ENCODE measurements at places on chromosomes 6 and 20.
A peak's percentile ranks its signal among the peaks of the same experiment; 100 is the strongest.

- DNase-seq: no peak
Measured at GRCh38 chr20:55159230-55159629, 683.8 kb downstream of the DOK5 start.

DNA sequence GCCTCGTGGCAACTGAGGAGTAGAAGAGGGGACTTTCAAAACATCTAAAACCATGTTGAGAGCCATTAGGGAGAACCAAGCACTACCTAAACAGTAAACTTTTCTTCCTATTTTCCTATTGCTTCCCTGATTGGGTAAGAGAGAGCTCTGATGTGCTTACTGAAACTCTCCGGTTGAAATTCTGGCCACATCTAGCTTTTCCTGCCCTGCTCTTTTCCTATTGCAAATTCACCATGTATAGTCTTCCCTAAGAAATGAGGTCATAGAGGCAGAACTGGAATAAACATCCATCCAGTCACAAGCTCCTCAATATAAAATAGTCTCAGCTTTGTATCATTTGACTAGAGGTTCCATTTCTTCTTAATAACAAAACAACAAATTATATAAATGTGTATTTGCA, 199.5 kb upstream of the CNR1 start:
- DNase-seq: no peak

DNA sequence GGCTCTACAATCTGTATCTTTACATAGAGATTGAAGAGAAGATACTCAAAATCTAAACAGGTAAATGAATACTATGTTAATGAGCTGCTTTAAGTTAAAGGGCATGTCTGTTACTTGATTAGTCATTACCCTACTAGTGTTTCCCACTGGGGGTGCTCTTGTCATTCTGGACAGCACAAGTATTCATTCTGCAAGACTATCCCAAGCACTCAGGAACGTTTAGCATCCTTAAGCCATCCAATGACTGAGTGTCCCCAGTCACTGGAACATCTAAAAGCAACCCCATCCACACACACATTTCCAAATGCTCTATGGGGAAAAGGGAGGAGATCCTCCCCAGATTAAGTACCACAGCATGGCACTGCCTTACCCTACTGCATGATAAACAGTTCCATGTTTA, 25.7 kb downstream of the EZR start:
- no peak for DNase-seq

- no peak for DNase-seq
Measured at GRCh38 chr6:67736161-67736560, 898.9 kb upstream of the ADGRB3 start.

DNA sequence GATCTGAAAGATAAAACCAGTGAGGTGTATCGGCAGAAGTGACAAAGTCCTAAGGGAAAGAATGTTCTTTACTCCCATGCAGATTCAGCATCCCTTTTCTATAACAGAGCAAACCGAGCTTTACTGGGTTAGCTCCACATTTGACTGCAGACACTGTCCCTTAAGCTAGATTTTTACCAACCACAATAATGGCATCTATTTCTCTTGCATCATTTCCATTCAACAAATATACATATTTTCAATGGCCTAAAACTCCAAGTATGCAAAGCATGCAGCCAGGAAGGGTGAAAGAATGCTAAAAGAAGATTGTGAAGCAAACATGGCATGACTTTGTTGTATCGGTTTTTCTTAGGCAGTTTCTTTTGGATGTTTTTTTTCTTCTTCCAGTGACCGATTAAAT, 255.4 kb downstream of the OGFRL1 start:
- DNase-seq: no peak

- no peak for DNase-seq
Measured at GRCh38 chr6:64217721-64218620, 582.4 kb downstream of the PHF3 start.

GRCh38 chr6:26033085-26033940, 53.9 kb upstream of the HFE start:
- DNase-seq: peak; percentile 84

DNA sequence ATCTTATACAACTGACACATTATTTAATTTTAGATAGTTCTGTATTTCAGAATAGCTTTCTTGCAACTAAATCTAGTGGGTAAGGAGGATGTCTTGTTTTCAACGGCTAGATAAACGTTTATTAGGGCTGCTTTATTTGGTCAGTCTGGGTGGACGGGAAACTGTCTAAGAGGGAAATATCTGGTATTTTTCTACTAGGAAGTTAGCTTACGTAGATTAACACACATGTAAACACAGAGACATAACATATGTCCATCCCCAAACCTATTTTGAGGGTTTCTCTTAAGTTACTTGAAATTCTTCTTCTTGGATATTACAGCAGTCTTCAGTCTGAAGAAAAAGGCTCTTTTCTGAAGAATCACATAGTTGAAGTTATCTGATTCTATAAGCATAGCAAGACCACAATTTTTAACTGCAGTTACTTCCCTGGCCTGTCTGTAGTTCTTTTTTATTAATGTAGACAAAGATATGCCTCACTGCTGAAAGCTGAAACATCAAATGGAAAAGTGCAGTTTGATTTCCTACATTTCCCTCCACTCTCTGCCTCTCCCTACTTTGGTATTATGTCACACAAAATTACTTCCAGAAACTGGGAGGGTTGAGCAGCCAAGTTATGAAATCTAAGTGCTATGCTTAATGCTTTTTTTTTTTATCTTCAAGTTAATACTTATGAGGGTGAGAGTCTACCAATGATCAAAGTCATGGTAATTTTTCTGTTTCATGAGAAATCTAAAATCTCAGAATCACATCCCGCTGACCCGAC, 37.4 kb downstream of the PLAGL1 start:
- DNase-seq: no peak

DNA sequence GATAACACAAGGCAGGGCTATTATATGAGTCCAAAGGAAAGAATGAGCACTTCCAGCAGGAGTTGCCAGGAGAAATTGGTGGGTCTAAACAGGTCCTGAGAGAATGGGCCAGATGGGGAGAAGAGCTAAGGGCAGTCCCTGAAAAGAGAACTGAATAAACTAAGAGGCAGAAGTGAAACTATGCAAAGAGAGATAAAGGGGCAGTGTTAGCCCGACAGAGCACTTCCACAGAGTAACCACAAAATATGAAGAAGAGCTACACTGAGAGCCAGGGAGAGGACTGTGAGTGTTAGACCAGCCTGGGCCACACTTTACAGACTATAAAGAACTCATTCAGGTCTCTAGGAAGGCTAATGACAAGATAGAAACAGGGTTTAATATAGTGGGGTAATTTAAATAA, 43.8 kb downstream of the RALGAPA2 start:
- DNase-seq: no peak

- no peak for DNase-seq
Measured at GRCh38 chr6:126919947-126920346, 198.5 kb upstream of the RSPO3 start.

DNA sequence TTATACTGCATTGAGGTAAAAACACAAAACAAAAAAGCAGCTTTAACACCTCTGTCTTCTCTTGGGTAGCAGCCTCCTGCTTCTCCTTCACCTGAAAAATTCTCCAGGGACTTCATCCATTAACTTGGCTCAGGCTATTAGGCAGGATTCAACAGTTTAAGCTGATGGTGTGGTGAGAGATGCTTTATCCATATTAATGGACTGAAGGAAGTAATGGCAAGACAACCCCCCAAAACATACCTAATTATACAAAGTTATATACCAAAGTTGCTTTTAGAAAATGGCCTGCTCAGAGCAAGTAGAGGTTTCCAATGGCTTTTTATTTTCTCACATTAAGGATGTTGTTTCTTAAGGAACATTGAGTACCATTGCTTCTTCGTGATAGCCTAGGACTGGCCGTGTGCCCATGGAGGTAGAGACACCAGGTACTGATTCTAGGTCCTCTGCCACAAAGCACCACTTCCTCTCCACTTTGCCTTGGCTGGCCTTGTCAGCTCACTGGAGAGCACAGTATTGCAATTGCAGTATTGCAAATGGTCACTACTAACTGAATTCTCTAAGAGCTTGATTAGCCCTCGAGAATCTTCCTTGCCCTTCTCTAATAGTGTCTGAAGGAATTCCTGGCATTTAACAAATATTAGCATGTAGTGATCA, 7.3 kb downstream of the EDN1 start:
- DNase-seq: no peak

DNA sequence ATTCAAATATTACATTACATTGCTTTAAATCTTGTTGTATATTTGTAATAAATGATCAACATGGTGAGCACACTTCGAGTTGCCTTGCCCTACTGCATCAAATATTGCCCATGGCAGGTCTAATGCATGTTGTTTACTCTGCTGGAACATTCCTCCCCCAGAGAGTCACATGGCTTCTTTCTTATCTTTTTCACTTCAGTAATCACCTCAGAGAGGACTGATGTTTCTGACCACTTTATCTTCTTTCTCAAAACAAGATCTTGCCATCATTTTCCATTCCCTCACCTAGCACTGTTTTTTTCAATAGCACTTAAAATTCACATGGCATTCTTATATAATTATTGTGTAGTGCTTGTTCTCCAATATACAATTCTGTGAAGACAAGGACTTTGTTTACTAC, 243.5 kb upstream of the THEMIS start:
- DNase-seq: no peak

- peak; percentile 26 for DNase-seq
Measured at GRCh38 chr20:13149371-13150105, 71.5 kb upstream of the ISM1 start.

DNA sequence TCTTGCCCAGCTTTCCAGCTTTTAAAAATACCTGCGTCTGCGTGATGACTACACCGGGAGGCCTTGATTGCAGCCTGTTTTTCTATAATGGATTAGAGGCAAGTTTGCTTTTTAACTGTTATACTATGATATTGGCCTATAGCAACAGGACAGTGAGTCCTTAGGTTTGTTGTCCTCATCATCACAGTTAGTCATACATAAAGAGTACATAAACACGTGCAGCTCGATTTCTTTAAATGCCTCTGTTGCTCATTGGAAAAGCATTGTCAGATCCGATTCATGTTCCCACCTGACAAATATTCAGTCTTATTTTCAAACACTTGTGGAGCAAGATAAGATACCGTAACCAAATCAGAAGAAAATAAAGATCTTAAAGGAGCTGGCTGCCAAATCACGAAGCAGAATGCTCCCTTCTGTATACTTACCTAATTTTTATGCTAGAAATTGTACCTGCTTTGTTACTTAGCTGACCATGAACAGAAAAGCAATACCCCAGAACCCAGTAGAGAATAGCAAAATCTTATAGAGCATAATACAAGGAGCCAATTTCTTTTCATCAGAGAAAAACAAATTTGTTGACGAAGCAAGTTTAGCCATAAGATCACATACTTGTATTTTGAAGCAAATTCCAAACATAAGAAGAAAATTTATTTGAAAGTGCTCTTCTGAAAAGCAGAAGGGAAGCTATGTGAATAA, 100.4 kb downstream of the TMEM200A start:
- no peak for DNase-seq

GRCh38 chr20:46642265-46642968, 8.8 kb downstream of the SLC13A3 start:
- DNase-seq: no peak

DNA sequence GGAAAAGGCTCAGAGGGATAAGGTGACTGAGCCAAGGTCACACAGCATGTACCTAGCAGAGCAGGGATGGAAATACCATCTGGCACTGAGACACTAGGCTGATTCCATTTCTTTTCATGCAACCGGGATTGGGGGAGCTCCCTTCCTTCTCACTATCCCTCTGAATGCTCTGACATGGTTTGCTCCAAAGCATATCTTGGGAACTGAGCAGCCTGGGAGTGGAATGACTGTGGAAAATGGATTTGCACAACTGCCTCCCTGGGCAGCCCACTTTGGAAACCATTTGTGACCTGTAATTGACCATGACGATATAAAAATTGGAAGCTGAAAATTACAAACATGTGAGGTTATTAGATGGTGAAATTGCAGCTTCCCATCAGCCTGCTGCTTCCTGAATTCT, 309.0 kb upstream of the CHD6 start:
- DNase-seq: no peak

GRCh38 chr20:45359406-45360148, 3.4 kb upstream of the SYS1 start:
- no peak for DNase-seq

GRCh38 chr20:48060841-48061720, 275.8 kb upstream of the SULF2 start:
- DNase-seq: no peak

DNA sequence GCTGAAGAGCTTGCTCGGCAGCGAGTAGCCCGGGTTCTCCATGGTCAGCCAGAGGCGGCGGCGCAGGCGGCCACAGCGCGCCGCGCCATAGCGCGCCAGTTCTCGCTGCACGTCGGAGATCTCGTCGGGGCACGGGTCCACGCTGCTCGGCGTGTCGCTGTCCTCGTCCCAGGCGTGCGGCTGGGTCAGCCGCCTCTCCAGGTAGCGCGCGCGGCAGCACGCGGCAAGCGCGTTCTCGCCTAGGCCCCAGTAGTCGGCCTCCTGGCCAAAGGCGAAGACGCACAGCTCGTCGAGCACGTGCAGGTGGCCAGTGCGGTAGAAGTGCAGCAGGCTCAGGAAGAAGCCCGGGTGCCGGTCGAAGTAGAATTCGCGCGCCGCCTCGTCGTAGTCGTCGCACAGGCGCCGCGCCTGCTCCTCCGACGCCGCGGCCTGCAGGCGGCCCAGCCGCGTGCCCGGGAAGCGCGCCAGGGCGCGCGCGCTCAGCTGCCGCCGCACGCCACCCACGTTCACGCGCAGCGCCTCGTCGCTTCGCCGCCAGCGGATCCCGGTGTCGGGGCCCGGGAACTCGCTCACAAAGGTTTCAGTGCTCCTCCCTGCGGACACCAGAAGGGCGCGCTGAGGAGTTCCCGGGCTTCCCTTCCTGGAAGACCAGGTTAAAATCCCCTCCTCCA, 2.7 kb downstream of the KCNS1 start:
- DNase-seq: no peak

GRCh38 chr20:60857708-60858107, 394.4 kb upstream of the CDH4 start:
- DNase-seq: no peak

- no peak for DNase-seq
Measured at GRCh38 chr6:46207174-46207573, 36.4 kb upstream of the ENPP5 start.

GRCh38 chr6:36104836-36105235, 25.5 kb upstream of the MAPK13 start:
- no peak for DNase-seq

DNA sequence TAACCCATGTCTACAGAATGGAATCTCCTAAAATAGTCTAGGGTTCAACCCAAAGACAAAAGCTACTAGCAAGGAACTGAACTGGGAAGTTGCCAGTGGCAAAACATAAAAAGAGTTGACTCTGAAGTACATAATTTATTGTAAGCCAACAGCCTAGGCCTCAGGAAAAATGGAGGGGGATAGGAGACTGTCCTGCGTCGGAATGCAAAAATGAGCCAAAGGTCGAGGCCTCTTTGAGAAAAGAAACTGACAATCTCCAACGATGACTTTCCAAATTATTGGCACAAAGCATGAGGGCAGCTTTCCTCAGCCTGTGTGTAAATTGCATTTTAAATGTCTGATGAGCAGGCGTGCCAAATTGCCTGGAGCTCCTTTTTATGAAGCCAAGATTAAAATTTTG, 2.1 kb downstream of the COL12A1 start:
- DNase-seq: no peak

GRCh38 chr6:37638414-37639341, 59.0 kb downstream of the MDGA1 start:
- DNase-seq: no peak

Measured in T1000 (cell line).